ENCODE measurements at places on chromosomes 6 and 20.

GRCh38 chr6:4864519-4864918 lies 88.3 kb downstream of the CDYL start:
- no peak for DNase-seq

DNA sequence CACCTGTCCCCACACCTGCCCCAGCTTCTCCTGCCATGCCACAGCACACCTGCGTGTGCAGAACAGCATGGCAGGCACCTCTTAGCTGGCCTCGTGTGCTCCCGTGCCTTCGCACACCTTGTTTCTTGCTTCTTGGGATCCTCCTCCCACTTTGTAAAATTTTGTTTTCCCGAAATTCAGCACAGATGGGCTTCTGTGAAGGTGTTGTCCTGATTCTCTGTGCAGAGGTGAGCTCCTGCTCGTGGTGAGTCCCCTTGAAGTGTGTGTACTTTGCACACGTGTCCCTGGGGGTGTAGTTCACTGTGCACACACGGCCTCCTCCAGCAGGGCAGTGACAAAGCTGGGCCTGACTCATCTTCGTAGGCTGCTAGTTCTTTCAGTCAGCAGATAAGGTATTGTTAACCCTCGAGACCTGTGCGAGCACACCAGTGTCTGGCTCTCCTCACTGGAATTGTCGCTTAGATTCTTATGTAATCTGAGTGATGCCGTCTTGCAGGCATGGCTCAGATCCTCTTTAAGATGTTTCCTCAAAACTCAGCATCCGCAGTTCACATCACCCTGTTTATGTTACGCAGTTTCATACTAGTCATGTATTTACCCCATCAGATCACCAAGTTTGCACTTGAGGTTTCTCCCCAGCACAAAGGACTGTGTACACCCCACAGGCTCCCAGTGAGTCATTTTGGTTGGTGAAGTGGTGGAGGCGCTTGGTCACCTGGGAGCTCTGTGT lies 77.7 kb downstream of the CDYL start:
- DNase-seq, result no peak

DNA sequence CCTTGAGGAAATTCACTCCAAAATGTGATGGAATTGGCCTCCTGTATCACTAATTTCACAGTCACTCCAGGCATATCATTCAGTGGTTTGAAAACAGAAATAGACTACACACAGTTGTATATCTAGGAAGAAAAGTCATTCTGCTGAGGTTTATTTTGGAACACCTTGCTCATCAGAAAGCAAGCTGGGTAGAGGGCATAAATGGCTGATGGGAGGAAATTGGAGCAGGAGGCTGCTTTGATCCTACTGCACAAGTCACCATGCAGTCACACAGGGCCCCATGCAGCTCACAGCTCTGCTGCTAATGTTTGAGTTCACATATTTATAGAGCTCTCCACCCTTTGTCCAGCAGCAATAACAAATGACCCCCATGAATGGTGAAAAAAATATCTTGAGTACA lies 12.3 kb downstream of the NHLRC1 start:
- DNase-seq, result no peak

- DNase-seq, result no peak
Measured at GRCh38 chr6:42367353-42368011, 84.2 kb downstream of the TRERF1 start.

- no peak for DNase-seq
Measured at GRCh38 chr6:101397199-101397598, 3.7 kb downstream of the GRIK2 start.

DNA sequence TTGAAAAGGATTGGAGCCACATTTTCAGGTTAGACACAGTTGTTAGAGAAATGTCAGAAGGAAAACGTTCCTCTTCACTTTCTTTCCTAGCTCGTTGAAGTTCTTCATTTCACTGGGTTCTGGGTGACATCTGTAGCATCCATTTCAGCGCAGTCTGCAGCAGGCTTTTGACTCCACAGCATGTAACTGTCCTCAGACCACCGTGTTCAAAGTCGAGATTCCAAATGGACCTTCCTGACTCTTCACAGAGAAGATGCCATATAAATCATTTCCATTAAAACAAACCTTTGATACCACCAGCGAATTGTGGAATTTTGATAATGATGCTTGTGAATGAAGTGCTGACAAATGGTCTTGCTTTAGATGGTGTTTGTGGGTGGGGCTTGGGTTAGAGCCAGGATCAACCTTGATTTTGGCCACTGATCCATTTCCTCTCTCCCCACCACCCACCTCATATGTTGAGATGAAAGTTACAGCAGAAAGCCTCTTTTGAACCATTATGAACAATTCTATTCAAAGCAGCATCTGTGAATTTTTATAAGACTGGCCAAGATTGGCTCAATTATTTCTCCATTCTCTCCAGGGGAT lies 185.3 kb upstream of the PREP start:
- no peak for DNase-seq

DNA sequence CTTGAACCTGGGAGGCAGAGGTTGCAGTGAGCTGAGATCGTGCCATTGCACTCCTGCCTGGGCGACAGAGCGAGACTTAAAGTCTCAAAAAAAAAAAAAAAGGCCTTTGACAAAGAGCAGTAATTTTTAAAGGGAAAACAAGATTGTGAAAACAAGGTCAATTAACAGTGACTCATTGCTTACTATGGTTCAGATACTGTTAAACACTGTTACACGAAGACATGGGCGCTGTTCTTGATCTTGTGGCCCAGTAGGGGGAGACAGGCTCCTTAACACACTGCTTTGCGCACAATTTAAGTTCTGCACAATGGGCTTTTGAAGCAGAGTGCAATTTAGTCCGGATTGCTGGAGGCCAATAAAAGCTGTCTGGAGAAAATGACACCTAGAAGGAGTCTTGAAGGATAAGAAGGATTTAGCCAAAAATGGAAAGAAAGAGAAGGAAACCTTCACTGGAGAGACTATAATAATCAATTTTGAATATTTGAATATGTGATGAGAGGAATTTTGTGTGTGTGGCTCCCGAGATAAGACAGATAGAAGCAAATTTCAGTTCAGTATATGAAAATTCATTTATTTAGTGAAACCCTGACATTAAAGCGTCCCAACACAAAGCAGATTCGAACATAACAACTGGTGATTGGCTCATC lies 6.0 kb upstream of the LATS1 start:
- DNase-seq, result peak; percentile 37

GRCh38 chr20:12012241-12013222 lies 94.8 kb downstream of the BTBD3 start:
- peak; percentile 19 for DNase-seq

- DNase-seq, result no peak
Measured at GRCh38 chr20:38158701-38159351, 6.2 kb downstream of the TGM2 start.

GRCh38 chr6:16355699-16356446 lies 117.5 kb downstream of the GMPR start:
- DNase-seq, result no peak

DNA sequence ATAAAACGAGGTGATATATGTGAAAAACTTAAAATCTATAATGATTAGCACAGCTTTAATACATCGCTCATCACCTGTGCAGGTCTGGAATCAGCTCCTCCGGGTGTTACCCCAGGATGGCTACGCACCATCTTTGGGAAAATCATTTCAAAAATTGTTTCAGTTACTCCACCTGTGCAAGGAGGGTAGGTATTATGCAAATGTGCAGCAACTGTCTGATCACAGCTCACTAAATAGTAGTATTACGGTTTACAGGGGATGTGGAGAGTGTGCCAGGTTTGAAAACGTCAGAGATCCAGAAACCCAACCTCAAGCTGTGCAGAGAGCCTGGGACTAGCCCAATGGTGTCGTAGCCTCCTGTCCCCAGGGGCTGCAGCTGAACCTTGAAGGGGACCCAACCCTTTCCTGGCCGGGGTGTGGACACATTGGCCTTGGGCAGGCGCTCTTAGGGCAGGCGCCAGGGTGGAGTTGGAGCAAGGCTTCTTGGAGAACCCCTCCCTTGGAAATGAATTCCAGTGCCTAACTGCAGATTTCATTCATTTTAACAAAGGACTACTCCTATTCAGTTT lies 24.2 kb upstream of the SGK1 start:
- no peak for DNase-seq

GRCh38 chr20:45727044-45727443 lies 4.9 kb downstream of the SPINT4 start:
- DNase-seq, result no peak

GRCh38 chr6:112286500-112287144 lies 32.3 kb upstream of the LAMA4 start:
- no peak for DNase-seq

GRCh38 chr20:2692886-2693285 lies 306 bp downstream of the EBF4 start:
- DNase-seq, result no peak

DNA sequence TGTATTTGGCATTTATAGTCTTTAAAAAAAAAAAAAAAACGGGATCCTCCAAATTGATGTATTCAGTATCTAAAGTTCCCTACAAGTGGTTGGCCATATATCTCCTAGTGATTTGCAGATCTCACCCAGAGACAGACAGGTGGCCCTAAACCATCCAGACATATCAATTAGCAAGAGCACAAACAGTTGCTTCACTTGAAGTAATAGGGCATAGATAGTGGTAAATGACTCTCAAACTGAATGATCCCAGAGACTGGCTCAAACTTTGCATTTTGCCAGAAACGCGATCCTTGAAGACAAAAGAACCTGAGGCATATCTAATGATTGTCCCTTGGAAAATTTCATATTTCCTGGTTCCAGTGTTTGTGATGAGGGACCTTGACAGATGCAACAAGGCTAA lies 54.6 kb downstream of the HMGCLL1 start:
- no peak for DNase-seq

DNA sequence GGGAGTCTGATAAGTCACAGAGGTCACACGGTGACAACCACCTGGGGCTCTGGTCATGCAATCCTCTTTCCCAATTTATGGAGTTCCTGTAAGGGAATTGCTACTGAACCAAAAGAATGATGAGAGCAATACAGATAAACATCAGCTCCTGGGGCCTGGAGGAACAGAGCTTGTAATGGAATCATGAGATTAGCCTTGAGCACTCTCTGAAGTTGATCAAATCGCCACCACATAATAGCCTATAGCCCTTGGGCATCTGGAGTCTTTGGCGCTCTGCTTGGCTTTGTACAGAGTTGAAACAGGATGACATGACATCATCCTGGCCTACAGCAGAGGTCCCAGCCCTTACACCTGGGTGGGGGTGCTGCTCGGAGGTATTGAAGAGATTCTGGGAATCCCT lies 154.3 kb upstream of the DTNBP1 start:
- DNase-seq, result no peak

DNA sequence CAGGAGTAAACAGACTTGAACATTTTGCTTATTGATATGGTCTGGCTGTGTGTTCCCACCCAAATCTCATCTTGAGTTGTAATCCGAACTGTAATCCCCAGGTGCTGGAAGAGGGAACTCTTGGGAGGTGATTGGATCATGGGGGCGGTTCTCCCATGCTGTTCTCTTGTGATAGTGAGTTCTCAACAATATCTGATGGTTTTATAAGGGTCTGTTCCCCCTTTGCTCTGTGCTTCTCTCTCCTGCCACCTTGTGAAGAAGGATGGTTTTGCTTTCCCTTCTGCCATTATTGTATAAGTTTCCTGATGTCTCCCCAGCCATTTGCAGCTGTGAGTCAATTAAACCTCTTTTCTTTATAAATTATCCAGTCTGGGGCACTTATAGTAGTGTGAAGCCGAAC lies 40.0 kb downstream of the MYLIP start:
- peak; percentile 46 for DNase-seq

GRCh38 chr20:19740512-19740911 lies 17.5 kb upstream of the RIN2 start:
- no peak for DNase-seq

- no peak for DNase-seq
Measured at GRCh38 chr6:33277663-33278391, 904 bp downstream of the B3GALT4 start.

DNA sequence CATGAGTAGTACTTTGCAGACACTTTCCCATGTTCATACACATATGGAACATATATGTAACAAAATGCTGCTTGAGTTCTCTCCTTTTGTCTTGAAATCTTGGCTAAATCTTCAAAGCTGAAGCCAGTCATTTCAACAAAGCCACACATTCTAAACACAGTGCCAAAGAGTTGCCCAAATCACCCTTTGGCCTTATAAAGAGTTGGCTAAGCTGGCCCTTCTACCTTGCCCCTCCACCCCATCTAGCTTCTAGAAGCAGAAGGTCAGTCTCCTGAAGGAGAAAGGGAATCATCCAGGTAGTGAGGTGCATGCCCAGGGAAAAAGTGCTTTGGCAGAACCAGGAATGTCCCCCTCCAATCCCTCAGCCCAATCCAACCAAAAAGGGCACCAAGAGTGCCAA lies 58.3 kb downstream of the ALDH8A1 start:
- DNase-seq, result no peak

DNA sequence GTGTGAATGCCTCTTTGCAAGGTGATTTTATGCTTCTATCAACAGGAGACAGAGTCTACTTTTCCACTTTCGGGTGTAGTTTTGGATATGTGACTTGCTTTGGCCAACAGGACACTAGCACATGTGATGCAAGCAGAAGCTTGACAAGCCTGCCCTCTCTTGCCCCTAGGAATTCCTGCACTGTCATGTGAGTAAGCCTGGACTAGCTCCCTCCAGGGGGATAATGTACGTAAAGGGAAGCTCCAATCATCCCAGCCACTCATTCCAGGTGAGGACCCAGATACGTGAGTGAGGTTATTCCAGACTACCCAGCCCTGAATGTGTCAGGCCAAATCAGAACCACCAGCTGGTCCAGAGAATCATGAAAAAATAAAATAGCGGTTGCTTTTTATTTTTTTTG lies 33.3 kb downstream of the BEND3 start:
- DNase-seq, result no peak

GRCh38 chr6:149963212-149963461 lies 606 bp upstream of the ULBP1 start:
- no peak for DNase-seq

DNA sequence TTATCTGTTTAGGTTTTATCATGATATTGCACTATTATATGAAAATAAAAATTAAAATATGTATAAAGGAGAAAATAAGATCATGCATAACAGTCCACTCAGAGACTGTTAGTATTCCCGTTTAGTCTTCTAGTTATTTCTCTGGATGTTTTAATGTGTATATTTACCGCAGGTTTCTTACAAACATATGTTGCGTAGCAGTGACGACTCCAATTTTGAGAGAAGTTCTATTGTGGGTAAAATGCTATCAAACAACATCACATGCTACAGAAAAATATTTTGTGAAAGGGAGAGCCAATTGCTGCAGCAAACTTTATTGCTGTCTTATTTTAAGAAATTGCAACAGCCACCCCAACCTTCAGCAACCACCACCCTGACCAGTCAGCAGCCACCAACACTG lies 72.4 kb upstream of the NXT1 start:
- no peak for DNase-seq

DNA sequence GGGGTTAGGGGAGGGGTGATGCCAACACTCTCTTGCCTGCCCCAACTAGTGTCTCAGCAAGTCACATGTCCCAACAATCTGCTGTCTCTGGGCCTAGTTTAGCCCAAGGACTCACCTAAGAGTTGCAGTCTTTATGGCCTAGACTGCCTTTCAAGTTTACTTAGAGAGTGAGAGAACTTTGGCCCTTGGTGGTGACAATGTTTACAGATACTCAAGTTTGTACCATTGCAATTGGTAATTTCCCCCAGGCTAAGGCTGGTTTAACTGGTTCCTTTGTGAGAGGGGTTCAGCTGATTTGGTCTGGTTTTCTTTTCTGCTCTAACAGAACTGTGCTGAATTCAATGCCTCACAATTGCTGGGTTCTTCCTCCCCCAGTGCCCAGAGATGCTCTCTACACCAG lies 1279.9 kb upstream of the EYS start:
- DNase-seq, result no peak

- no peak for DNase-seq
Measured at GRCh38 chr6:85453052-85453451, 3.2 kb downstream of the NT5E start.
